ENCODE measurements at places on chromosomes 12 and 14.

- no peak for DNase-seq
Observed at GRCh38 chr12:19369691-19370148, 69.6 kb upstream of the AEBP2 start.

DNA sequence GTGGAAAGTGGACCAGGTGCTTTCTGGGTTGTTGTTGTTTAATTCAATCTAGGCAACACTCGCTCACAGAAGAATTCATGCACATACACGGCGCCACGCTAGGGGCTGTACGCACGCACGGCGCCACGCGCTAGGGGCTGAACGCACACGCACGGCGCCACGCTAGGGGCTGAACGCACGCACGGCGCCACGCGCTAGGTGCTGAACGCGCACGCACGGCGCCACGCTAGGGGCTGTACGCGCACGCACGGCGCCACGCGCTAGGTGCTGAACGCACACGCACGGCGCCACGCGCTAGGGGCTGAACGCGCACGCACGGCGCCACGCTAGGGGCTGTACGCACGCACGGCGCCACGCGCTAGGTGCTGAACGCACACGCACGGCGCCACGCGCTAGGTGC, 54.3 kb downstream of the NINJ2 start:
- no peak for DNase-seq

DNA sequence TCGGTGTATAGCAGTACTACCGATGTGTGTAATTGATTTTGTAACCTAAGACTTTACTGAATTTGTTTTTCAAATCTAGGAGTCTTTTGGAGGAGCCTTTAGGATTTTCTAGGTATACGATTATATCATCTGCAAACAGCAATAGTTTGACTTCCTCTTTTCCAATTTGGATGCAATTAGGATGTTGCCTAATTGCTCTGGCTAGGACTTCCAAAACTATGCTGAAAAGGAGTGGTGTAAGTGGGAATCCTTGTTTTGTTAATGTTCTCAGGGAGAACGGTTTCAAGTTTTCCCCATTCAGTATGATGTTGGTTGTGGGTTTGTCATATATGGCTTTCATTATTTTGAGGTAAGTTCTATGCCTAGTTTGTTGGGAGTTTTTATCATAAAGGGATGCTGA, 171.6 kb upstream of the PDE3A start:
- no peak for DNase-seq

- DNase-seq: no peak
Observed at GRCh38 chr14:93892505-93892839, 34.7 kb upstream of the FAM181A start.

GRCh38 chr14:64210216-64210615, 84.0 kb downstream of the ESR2 start:
- DNase-seq: no peak

- no peak for DNase-seq
Observed at GRCh38 chr14:71441126-71441525, 491.1 kb upstream of the RGS6 start.

DNA sequence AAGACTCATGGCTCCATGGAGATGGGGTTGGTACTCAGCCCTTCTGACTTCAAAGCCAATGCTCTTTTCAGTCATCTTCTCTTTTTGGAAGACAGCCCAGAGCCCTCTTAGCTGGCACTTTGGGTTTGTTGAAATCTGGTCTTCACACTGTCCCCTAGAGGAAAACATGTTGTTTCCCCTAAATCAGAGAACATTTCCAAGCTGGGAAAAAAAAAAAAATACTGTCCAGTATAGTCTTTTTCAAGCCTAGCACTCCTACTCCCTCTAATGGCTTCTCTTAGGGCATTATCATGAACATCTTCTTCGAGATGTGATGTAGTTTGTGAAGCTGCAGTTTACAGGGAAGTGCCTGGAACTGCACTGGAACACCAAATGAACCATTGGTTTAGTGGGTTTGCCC, 3.0 kb upstream of the ZC3H14 start:
- no peak for DNase-seq

- no peak for DNase-seq
Observed at GRCh38 chr14:82776958-82777357, 1243.3 kb upstream of the SEL1L start.

DNA sequence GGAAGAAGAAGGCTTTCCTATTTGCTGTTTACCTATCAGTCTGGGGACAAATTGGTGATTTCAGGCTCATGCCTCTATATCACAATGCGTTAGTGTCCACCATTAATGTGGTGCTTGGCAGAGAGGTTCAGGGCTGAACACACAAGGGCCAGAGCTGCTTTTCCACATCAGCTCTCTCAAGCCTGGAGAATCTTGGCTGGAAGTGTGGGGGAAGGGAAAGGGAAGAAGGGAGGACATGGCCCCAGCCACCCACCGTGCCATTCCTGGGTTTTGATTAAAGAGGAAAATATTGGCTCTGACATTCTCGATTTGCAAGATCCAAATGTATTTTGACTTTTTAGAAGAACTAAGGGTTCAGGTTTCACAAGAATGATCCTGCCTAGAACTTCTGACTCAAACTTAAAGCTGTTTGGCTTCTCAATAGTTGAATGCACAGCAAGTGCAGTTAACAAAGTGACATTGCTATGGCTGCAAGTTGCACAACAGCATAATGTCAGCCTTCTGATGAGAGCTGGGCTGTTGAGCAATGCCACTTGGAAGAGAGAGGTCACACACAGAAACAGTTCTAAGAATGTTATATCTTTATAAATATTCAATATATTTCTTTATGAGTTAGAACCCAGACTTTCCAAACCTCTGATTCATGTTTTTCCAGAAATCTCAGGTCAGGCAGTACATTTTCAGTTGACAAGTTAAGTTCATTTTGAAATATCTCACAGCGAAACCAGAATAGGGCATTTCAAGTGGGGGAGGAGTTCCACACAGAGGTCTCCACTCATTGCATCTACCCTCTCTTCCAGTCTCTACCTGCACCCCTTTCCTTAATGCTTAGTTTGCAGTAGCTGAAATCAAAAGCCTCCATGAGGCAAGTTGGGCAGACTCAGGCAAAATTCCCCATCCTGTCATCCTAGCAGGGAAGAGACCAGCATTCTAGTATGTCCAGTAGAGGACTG, 25.3 kb downstream of the IGF1 start:
- no peak for DNase-seq

- DNase-seq: no peak
Observed at GRCh38 chr12:47078733-47079467, 521 bp upstream of the PCED1B start.

GRCh38 chr14:74616996-74617700, 5.1 kb upstream of the LTBP2 start:
- DNase-seq: no peak

DNA sequence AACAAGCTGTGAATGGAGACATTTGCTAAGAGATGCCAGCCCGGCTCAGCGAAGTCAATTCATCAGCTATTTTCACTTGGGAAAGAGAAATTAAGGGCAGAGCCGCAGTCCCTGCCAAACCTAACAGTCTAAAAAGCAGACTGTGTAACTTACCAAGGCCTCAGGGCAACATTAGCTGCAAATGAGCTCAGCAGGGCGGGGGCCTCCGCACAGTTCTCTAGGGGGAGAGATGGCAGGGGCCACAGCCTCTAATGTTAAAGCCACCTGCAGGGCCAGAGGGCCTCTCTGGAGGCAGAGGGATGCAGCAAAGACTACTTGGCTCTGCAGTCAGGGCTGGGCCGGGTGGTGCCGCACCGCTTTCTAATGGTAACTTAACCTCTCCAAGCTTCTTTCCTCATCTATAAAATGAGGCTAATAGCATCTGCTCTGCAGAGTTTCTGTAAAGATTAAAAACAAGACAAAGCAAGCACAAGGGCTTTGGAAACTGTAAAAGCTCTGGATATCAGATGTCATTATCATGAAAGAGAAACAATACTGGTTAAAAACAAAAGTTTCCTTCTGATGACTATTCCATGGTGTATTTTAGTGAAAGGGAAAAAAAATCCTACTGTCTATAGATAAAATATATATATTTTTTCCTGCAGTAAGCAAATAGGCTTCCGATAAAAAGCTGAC, 13.4 kb upstream of the GPRC5A start:
- DNase-seq: no peak

GRCh38 chr12:132077322-132078100, 66.6 kb downstream of the DDX51 start:
- no peak for DNase-seq

DNA sequence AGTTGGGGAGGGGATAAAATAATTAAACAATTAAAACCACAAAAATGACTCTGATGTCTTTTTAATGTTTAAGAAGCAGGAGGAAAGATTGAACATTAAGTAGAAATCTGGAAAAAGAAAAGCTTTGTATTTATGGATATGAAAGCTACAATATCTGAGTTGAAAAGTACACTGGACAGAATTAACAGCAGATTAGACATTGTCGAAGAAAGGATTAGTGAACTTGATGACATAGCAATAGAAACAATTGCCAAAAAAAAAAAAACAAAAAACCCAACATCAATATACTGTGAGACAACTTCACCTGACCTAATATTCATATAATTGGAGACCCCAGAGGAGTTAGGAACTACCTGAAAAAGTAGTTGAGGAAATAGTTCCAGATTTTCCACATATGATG, 289.5 kb upstream of the RGS6 start:
- DNase-seq: no peak

DNA sequence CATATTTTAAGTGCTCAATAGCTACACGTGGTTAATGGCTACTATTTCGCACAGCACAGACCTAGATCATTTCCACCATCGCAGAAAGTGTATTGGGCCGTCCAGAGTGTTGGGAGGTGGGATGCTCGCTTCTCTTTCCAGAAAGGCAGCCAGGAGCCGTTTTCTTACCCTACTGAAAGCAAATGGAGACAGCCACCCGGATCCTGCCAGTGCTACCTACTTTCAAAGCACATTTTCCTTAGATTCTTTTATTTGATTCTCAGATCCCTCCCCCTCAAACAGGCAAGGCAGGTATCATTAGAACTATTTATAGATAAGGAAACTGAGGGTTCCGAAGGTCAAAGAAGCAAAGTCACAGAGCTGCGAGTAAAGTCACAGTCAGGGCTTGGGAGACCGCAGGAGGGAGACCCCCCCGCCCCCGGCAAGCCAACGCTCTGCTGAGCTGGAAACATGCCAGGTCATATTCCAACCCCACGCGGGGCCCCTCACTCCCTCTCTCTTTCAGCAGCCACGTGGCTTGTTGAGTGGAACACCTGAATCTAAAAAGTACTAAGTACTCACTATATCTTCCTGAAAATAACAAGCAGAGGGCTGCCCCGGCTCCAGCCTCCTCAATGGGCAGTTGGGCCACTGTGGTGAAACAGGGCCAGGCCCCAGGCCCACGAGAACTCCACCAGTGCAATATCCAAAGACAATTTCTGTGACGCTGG, 36.2 kb downstream of the PRIMA1 start:
- DNase-seq: no peak

DNA sequence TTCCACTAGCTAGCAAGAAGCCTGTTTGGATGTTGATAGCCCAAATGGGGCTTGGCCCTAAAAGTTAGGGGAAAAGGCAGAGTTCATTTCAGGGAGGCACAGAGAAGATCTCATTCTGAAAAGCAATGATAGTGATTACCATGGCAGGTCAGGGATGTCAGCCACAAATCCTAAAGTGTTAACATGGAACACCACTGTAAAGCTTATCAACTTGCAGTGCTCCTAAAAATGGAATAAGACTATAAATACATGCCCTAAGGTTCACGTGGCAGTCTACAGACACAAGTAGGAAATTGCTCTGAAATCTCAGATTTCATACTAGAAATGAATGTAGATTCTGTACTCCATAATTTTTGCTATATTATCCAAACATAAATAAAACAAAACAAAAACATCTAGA, 280.0 kb upstream of the E2F7 start:
- no peak for DNase-seq

DNA sequence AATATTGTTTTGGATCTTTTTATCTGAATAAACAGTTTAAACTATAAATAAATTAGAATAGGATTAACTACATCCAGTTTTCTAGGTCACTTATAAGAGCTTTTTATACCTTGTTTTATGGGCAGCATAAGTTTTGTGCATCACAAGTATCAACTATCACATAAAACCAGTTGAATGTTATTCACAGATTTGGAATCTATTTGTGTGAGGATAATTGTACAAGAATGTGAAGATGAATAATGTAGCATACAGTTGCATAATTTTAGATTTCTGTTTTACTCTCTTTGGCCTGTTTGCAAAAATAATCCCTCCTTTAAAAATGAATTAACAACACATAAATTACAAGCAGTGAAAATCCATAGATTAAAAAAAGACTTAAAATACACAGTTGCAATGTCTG, 88.8 kb downstream of the SCFD1 start:
- no peak for DNase-seq

GRCh38 chr14:58571769-58572472, 65.8 kb upstream of the DACT1 start:
- DNase-seq: no peak

DNA sequence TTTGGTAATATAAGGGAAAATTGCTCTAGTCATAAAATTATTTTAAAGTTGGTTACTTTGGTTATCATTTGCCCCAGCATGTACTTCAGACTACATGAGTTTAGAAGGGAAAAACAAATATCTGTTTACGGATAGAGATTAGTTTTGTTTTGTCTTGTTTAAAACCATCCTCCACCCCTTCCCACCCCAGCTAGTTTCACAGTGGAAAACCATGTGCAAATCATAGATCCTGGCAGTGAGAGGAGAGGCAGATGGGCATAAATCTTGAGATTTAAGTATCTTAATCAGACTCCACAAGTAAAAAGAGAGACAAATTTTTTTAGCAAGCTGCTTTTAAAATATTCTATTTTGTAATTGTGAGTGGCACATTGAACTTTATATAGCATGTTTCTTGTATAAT, 424.7 kb downstream of the TMEM117 start:
- DNase-seq: no peak

- DNase-seq: no peak
Observed at GRCh38 chr14:99394602-99395156, 86.0 kb downstream of the SETD3 start.

Measured in memory B cell (primary cell).